ENCODE measurements at places on chromosomes 6 and 20.

GRCh38 chr6:5071216-5071615, 13.9 kb upstream of the PPP1R3G start:
- no peaks in the 10 kb centered on the region for H3K4me1 ChIP-seq
- H3K27ac ChIP-seq = no peak overlapping the region
- H3K4me3 ChIP-seq = no peak overlapping the region
- no peaks in the 10 kb centered on the region for H3K36me3 ChIP-seq

DNA sequence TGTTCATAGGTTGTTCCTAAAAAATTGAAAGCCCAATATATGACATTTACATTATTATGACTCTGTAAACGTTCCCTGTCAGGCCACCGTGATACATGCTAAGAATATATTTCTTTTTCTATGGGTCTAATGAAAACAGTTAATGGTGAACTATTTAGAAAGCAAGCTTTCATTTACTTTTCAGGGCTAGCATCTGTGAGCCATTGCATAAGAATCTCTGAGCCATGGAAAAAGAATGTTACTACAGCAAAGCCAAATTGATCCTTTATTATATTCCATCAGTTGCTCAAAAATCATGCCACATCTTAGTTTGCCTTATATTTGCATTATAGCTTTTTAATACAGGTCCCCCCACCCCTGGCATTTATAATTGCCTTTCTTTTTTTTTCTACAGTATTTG, 275.5 kb downstream of the ZFAND3 start:
- H3K4me1 ChIP-seq = peaks cover 30% of the 10 kb centered on the region
- no peak overlapping the region for H3K4me3 ChIP-seq
- no peaks in the 10 kb centered on the region for H3K36me3 ChIP-seq
- H3K27me3 ChIP-seq = no peaks in the 10 kb centered on the region

DNA sequence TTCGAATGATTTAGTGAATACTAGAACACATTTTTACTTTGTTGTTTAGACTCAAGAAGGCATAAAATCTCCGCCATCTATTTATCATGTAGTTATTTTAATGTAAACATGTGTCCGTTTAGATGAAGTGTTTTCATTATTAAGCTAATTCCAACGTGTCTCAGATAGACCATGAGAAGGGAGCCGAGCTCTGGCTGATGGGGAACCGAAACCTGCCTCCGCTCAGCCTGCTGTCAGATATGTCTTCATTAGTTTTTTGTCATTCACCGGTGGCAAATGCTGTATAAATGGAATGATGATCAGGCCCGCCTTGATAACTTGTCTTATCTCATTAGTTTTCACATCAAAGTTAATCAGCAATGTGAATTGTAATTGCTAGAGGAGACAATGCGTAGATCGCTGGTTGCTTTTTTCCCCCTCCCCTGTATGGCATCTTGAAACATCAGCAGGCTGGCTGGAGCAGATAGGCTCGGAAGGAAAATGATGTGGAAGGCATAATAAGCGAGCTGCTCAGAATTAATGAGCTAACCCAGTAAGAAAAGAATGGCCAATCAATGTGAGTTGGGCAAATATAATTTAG, 136.4 kb downstream of the LINC00237 start:
- no peaks in the 10 kb centered on the region for H3K4me1 ChIP-seq
- peaks cover 39% of the 10 kb centered on the region for H3K27me3 ChIP-seq
- DNase-seq = no peak
- no peaks in the 10 kb centered on the region for H3K36me3 ChIP-seq
- H3K4me3 ChIP-seq = no peak overlapping the region

GRCh38 chr6:104537180-104537579, 322.5 kb downstream of the HACE1 start:
- no peaks in the 10 kb centered on the region for H3K4me1 ChIP-seq
- H3K27me3 ChIP-seq = no peaks in the 10 kb centered on the region
- H3K4me3 ChIP-seq = no peak overlapping the region

DNA sequence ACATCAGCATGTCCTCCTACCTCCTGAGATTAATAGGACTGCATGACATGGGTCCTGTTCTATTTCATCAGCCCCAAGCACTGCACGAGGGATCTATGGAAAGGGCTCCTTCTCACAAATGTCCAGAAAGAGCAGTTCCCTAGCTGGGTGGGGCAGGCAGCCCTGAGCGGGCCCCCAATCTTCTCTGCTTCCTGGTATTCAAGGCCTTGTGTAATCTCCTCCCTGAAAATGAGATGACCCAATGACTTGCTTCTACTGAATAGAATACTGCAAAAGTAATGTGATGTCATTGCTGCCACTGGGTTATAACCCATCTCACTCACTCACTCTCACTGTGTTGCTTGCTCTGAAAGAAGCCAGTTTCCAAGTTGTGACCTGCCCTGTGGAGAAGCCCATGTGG, 126.4 kb downstream of the OPRM1 start:
- no peak for DNase-seq
- H3K27me3 ChIP-seq = no peaks in the 10 kb centered on the region

All from left ventricle myocardium inferior (tissue), 1 donor.